ENCODE measurements at places on chromosomes 7 and 10. TPM values are rescaled to one million over a fixed set of nuclear protein-coding genes. Genes with fewer than 3 reads are reported as not detected.
A peak's percentile ranks its signal among the peaks of the same experiment; 100 is the strongest.

PIP gene
- not detected for polyA plus RNA-seq

HABP2 gene
- not detected for polyA plus RNA-seq

TAS2R5 gene
- polyA plus RNA-seq = 0.07 TPM

ORAI2 gene
- polyA plus RNA-seq = 20.3 TPM

TMEM176B gene
- 0.78 TPM for polyA plus RNA-seq

DNA sequence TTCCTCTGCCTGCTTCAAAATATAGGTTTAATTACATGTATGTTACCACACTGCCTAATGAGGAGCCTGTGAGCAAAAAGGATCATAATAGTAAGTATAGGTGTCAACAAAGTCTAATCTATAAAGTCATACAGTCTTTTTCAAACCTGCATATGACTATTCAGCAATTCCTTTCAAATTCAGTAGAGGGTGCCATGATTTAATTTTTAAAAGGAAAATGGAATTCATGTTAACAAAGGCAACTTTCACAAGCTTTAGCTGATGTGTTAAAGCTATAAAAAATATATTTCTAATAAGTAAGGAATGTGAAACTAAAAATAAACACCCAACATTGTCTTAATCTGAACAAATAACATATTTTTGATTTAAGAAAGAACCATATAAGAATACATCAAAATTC is 52.1 kb downstream of the MPP7 start:
- peak; percentile 44 for DNase-seq

DNA sequence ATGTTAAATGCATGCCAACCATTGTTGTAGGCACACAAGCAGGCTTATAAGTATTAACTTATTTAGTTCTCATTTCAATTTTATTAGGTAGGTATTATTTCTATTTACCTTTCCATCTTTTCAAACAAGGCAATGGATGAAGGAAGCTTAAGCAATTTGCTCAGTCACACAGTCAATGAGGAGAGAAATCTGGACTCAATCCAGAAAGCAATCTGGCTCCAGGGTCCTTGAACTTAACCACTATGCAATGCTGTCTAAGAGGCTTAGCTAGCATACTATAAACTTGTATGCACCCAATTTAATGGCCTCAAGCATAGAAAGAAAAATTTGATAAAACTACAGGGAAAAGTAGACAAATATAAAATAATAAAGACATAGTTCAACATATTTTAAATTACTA is 88.6 kb downstream of the VWDE start:
- DNase-seq = peak; percentile 18

DNA sequence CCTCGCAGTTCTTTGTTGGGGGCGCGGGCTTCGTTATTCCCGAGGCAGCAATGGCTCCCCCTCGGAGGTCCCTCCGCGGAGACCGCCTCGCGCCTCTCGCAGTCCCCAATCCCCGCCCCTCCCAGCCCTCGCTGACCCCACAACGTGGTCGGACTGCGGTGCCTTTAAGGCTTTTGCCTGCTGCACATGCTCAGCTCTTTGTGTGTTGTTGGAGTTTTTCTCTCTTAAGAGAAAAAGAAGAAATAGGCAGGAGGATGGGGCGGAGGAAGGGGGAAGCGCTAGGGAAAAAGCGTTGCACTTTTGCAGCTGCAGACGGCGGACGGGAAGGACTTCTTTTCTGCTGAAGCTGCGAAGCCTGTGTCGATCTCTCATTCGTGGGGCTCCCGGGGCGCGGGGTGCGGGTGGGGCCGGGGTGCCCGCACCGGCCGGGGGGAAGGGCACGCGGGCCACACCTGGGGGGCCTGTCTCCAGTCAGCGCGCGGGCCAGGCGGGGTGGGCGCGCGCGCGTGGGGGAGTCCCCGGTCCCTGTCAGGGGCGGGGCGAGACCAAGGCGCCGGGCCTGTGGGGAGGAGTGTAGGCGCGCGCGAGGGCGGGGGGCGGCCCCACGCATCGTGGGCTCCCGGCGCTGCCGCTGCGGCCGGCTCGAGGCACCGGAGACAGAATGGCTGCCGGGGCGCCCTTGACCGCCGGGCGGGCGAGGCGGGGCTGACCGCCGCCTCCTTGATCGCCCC is 445 bp upstream of the ATRNL1 start:
- peak; percentile 58 for DNase-seq

- DNase-seq = no peak
Measured at GRCh38 chr7:148204639-148205304, 385.8 kb upstream of the C7orf33 start.

DNA sequence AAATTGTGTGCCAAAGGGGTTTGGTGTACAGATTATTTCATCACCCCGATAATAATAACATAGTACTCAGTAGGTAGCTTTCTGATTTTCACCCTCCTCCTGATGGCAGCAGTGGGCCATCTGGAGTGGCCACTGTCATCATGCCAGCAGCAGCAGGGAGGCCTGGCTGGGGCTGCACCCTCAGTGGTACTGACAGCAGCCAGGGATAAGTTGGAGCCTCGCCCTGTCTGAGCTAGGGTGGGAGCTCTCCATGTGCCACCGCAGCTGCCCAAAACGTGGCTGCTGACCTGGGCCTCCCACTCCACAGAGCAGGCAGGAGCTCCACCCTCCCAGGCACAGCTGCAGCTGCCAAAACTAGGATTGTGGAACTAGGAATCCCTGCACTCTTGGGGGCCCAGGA is 700.8 kb upstream of the KCND2 start:
- no peak for DNase-seq

GRCh38 chr10:77377034-77377433 is 260.6 kb downstream of the KCNMA1 start:
- DNase-seq = peak; percentile 20

- no peak for DNase-seq
Measured at GRCh38 chr10:58106211-58107035, 161.3 kb downstream of the IPMK start.
